A549 treated with AZD2906 at 1 μM for 4 hours (cell line): ENCODE measurements at places on chromosomes 5 and 9. TPM values are rescaled to one million over a fixed set of nuclear protein-coding genes. Genes with fewer than 3 reads are reported as not detected.

Gene C5orf52
- not detected in 5 replicates for total RNA-seq

Gene TLN1
- total RNA-seq = 118 to 145 TPM (median 125 TPM) in 5 replicates

Gene SHC3
- 0.22 to 0.40 TPM (median 0.28 TPM) in 5 replicates for total RNA-seq

Gene UNC13B
- total RNA-seq = 9.7 to 12.2 TPM (median 10.8 TPM) in 5 replicates

Gene LCN9
- not detected in 5 replicates for total RNA-seq

Gene TJP2
- 4.0 to 5.2 TPM (median 4.4 TPM) in 5 replicates for total RNA-seq
